Hematopoietic multipotent progenitor cell treated with erythropoietin and hydrocortisone succinate and interleukin-3 and kit ligand, for 17 days (in vitro differentiated cells): ENCODE measurements at places on chromosomes 2 and 18.
A peak's percentile ranks its signal among the peaks of the same experiment; 100 is the strongest.

- DNase-seq: no peak
Observed at GRCh38 chr2:223041527-223042109, 10.4 kb upstream of the KCNE4 start.

- DNase-seq: no peak
Observed at GRCh38 chr2:213733893-213734292, 449.6 kb downstream of the SPAG16 start.

DNA sequence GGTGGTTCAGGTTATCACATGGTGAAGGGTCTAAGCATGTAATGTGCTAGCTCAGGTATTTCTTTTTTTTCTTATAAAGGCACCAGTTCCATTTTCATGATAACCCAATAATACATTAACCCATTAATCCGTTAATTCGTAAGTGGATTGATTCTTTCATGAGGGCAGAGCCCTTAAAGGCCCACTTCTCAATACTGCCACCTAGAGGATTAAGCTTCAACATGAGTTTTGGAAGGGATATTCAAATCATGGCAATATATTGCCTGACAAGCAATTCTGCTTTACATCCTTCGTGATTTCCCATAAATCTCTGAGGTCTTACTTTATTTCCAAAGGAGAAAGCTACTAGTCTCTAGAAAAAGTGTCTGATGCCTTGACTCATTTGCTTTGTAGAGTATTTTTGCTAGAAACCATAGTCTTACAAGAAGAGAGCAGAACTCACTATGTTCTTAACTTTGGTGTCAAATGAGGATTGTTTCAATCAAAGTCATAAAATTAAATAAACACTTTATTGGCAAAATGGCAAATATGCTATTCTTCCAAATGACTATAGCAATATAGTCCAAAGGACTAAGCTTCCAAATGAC is 271.3 kb downstream of the KCNS3 start:
- DNase-seq: peak; percentile 14

GRCh38 chr2:64326578-64327050 is 127.3 kb upstream of the LGALSL start:
- no peak for DNase-seq

DNA sequence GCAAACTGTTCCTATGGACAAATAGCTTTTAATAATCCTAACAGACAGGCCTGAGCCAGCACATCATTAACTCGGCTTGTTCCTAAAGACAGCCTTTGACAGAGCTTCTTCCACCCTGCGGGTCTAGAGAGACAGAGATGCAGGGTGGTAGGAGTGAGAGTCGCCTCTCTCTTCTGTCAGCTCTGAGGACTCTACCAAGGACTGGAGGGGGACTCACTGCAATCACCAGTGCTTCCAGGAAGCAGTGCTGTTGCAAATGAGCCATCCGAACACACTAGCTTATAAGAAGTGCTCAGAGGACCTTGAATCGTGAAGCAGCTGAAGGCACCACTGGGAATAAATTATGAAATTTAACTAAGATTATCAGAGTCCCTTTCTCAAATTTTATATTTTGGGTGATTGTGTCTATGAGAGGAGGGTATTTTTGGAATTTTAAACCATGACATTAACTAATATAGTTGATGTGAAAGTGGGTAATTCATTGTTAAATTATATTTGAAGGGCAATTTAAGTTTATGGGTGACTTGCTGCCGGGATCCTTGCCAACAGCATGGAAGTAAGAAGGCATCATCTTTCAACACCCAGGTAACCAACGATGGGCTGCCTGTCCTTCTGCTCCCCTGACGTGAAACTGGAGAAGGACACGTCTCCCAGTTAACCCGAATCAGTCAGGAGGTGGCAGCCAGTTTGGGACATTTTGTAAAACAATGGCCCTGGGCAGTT is 43.6 kb upstream of the PXDN start:
- DNase-seq: no peak

- no peak for DNase-seq
Observed at GRCh38 chr2:241505086-241505780, 3.2 kb downstream of the STK25 start.
